ENCODE measurements at places on chromosomes 5 and 9.

DNA sequence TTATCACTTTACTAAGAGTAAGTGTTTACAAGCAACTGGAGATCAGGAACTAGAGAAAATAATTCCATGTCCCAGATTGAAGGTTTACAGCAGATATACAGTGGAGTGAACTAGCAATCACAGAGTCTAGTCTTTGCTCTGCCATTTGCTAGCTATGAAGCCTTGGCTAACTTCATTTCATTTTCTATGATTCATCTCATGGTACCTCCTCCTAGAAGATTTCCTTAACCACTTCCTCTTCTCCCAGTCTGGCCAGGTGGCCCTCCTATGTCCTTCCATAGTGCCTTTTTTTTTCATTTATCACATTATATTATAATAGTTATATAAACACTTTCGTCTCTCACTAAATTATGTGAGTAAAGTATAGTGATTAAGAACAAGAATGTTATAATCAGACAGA is 52.1 kb downstream of the GRIA1 start:
- no peak for DNase-seq

GRCh38 chr9:1726993-1727759 is 288.0 kb upstream of the SMARCA2 start:
- peak; percentile 1 for DNase-seq

DNA sequence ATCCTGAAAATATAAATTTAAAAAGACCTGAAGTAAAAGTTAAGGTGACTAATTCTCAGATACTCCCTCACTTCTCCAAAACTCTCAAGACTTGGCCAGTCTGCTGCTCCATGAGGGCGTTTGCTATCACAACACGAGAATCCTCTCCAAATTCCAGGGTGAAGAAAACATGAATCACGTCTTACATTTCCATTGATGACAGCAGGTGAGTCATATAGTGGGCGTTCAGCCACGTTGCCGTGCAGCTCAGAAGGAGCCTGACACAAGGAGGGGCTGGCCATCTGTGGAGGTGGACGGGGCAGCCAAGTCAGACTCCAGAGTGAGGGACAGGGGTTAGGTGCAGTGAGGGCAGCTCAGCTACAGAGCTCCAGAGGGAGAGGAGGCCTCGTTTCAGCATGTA is 555.1 kb upstream of the ADAMTS16 start:
- no peak for DNase-seq

DNA sequence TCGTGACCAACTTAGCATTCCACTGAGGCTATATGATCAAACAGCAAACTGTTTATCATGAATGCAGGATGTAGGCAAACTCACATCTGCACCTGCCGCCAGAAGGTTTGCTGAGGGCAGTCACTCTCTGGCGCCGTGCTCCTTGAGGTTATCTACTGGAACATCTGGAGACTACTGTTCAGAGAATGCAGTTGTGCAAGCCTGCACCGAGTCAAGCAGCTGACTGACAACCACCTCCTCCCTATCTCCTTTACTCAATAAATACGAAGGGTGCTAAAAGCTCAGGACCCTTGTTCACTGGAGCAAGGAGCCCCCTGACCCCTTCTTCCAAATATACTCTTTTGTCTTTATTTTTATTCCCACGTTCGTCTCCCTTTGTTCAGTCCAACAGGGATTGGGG is 27.1 kb downstream of the CCDC125 start:
- DNase-seq = no peak

- DNase-seq = no peak
These were observed 185.5 kb downstream of the HSD17B3 start for GRCh38 chr9:96116275-96117064.

DNA sequence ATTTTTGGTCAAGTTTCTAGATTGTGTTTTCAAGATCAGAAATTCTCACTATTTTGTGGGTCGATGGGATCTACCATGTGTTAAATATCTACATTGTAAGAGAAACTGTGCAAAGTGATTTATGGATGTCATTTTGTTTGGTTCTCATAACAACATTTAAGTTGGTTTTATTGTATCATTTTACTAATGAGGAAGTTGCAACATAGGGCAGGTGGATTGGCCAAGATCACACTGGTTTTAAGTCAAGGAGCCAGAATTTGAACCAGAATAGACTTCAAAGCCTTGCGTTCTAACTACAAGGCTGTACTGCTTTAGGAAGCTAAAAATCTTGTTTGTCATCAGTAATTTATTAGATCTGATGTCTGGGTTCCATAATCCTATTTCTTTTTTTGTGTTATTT is 23.4 kb downstream of the SH3TC2 start:
- peak; percentile 95 for DNase-seq

DNA sequence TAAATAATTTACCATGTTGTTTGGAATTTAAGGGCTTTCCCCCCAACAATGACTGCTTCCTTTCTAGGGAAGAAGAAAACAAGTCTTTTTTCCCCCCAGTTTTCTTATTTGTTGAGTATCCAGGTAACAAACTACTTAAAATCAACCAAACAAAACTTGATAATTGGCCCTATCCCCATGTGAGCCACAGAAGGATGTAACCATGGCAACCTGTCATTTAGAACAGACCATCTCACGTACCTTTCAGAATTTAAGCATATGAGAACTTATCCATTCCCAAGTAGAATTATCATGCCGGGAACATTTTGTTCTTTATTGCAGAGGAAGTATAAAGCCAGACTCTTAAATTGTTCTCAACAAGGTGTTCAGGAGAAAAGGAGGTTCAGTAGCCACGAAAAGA is 392.3 kb downstream of the CETN3 start:
- DNase-seq = no peak
